Stimulated activated CD4-positive, alpha-beta T cell treated with anti-CD3 and anti-CD28 coated beads, Interleukin-4, amount 100 ng/mL, for 1 hour (primary cell): ENCODE measurements at places on chromosomes 4 and X.

DNA sequence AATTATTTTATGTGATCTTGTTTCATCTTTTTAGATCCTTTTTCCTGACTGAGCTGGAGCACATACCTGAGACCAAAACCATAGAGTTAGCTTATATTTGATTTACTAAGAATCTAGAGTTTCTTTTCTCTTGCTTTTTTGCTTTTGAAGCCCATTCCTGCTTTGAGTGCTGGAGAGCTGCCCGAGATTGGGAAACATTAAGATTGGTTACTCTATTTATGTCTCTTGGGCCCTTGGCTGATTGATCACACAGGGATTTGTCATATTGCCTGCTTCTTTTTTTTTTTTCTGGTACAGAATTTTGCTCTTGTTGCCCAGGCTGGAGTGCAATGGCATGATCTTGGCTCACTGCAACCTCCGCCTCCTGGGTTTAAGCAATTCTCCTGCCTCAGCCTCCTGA is 73.9 kb downstream of the REPS2 start:
- DNase-seq = no peak

- no peak for DNase-seq
These were observed 62.4 kb downstream of the MAOA start for GRCh38 chrX:43718546-43718945.

DNA sequence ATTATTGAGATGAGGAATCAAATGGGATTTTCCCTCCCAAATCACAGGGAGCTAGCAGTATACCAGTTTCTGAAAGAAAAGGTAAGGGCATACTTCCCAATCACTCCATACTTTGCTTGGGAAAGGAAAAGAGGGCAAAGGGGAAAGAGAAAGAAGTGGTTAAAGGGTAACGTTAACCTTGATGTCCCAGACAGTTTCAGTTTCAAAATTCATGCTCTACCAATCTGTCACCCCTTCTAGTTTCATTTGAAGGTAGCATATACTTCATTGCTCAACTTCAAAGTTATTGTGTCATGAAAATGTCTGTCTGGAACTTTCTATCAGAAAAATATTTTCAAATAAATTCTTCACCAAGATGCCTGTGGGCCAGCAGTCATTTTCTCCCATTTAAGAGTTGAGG is 16.0 kb downstream of the TNMD start:
- no peak for DNase-seq

DNA sequence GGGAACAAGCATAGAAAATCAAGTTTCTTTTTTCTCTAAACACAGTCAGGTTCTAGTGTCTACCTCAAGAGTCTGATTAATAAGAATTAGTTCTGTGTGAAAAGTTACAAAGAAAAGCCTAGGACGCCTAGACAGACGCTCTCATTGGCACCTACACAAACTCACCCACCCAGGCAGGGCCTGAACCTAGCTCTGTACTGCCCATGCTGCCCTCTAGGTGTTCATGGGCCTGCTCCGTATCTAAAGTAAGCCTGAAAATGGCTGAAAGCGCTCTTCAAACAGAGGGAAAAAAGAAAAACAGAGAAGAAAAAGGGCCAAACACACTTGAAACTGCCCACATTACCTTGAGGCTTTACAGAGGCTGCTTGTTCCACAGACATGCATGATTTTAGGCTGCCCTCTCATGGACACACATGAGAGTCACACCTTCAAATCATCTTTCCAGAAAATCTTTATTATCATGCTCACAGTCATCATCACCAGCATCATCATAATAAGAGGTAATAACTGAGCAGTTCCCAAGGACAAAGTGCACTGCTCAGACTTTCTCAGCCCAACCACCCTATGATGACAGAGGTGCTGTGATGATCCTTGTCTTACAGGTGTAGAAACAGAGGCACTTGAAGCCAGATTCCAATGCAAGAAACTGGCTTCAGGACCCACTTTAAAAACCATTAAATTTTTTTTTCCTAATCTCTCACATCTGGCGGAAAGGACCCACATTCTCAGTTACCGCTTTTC is 49.6 kb downstream of the MAP7D2 start:
- DNase-seq = no peak

DNA sequence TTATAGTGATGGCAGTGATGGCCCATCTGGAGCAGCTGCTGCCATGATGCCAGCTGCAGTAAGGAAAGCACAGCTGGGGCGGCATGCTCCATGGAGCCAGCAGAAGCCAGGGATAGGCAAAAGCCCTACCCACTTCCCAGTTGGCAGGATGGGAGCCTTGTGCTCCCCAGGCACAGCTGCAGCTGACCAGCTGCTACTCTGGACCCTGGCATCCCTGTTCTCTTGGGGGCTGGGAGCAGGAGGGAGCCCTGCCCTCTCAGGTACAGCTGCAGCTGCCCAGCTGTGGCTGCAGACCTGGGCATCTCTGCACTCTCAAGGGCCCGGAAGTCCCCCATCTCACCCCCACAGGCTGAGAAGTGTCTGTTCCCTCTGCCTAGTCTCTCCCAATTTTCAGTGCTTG is 531.9 kb downstream of the PCDH18 start:
- no peak for DNase-seq

DNA sequence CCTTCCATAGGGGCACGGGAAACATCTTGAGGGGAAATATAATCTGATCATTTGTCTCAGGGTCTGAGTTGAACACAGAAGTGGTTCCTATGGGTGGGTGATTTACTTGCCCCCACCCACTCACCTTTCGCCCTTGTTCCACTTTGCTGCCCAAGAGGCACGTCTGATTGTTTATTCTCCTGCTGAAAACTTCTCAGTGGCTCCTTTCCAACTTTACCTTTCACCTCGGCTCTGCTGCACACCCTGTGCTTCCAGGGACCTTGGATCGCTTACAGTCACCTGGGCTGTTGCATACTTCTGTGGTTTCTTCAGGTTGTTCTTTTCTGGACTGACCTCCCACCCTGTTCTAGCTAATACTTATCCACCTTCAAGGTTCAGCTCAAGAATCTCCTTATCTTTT is 213.4 kb upstream of the JADE1 start:
- DNase-seq = no peak

DNA sequence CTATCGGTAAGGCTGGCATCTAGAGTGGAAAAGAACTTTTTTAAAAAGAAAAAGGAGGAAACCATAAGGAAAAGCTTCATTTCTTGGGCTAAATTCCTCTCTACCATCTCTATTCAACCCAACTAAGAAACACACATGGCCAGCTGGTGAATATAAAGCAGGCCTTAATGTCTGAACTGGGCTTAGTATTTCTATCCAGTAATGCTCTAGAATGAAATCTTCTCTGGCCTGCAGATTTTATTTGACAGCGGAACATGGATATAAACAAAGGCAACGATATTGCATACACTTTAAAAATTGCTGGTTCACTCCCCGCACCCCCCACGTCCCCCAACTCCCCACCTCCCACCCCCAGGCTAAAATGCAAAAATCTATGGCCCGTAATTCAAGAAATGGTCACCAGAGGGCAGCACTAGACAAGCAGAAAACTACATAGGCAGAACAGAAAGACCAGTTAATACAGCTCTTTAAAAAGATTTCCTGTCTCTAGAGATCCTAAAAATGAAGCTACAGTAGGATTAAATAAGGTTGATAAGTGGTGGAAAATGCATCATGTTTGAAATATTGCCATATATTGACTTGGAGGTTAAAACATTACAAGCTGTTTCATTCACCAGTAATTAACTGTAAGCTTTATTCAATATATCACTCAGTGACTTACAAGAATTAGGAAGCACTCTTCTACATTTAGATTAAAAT is 155.2 kb upstream of the GALNT7 start:
- peak; percentile 29 for DNase-seq

DNA sequence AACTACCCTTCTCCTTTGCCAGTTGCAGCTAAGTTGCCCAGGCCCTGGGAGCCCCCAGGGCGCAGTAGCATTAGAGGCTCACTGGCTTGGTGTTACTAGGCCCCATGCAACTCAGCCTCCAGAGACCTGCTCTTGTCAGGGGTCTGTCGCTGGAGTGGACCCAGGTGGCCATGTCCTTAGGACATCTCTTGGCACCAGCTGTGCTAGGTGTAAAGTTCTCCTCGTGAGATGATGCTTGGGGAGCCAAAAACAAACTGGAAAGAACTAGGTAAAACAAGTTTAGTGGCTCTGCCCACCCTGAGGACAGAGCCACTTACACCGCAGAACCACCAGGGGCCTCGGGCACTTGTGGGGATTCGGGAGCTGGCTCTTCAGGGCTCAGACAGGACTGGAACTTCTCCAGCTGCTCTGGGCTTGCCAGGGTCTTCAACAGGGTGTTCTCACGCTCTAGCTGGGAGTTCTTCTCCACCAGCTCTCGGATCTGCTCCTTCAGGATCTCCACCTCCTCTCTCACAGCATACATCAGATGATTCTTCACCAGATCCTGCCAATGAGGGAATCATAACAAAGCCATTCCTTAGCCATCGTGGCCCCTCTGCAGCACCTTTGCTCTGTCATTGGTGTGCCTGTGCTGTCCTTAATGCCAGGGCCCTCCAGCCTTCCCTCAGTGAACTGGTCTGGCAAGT is 61.2 kb downstream of the TSC22D3 start:
- no peak for DNase-seq

DNA sequence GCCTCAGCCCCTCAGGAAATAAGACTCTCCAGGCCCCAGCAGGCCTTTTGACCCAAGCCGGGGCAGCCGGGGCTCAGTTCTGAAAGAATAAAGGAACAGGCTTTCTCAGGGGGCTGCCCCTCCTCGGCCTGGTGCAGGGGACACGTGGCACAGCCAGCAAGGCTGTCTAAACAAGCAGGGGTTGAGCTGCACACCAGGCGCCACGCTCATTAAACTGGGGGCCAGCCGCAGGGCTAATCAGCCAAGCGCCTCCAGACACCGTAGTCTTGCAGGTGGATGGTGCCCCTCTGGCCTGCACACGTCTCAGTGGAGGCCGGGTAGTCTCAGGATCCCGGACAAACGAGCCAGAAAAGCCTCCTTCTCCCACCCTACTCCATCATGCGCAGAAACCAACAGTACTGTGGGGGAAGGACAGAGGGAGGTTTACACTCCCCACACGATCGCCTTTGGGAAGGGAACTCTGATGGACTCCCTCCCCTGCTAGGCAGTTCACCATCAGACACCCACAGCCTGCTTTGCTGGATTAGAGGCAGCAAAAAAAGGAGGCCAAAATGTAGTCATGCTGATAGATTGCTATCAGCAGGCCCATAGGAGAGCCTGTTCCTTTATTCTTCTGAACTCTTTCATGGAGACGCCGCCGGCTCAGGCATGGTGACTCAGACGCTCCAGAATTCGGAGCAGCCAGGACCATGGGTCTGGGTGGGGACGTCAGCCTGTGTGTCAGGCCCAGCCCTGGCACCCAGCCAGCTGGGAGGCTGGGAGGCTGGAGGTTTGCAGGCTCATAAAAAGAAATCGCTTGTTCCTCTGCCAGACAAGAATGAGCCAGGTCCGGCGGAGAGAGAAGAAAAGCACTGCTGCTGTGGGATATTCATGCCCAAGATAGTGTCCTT is 342.4 kb downstream of the BCOR start:
- no peak for DNase-seq

DNA sequence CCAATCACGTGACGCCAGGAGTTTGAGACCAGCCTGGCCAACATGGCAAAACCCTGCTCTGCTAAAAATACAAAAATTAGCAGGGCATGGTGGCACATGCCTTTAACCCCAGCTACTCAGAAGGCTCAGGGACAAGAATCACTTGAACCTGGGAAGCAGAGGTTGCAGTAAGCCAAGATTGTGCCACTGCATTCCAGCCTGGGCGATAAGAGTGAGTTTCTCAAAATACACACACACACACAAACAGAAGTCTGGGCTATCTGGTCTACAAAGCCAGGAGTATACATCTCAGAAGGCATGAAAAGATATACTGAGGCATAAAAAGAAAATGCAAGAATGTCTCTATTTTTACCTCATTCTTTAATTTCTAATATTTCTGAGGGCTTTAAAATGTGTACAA is 11.3 kb downstream of the YTHDC1 start:
- no peak for DNase-seq

DNA sequence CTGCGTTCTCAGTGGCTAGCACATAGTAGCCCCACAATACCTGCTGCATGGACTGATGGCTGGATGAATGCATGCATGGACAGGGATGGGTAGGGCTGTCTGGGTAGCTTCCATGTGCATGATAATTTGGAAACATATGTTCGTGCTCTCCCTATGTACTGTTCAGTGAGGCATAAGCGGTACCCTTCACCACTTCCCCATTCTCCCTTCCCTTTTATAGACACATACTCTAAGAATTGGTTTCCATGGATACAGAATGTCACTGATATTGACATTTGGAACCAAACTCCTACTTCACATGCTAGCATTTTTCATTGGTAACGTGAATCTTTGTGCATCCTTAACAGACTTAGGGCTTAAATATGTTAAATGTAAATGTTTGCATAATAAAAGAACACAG is 20.4 kb downstream of the USP46 start:
- no peak for DNase-seq

DNA sequence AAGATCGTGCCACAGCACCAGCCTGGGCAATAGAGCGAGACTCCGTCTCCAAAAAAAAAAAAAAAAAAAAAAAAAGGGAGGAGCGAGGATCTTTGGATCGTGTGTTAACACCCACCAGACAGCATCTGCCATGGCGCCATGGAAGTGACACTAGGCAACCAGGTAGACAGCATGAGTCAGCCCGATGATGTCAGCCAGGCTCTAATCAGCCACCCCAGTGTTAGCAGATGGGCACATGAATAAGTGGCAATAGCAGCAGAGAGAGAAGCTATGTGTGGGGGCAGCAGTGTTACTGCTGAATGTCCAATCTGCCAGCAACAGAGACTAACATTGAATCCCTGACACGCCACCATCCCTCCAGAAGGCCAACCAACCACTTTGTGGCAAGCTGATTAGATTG is 6.6 kb downstream of the SYN1 start:
- no peak for DNase-seq

DNA sequence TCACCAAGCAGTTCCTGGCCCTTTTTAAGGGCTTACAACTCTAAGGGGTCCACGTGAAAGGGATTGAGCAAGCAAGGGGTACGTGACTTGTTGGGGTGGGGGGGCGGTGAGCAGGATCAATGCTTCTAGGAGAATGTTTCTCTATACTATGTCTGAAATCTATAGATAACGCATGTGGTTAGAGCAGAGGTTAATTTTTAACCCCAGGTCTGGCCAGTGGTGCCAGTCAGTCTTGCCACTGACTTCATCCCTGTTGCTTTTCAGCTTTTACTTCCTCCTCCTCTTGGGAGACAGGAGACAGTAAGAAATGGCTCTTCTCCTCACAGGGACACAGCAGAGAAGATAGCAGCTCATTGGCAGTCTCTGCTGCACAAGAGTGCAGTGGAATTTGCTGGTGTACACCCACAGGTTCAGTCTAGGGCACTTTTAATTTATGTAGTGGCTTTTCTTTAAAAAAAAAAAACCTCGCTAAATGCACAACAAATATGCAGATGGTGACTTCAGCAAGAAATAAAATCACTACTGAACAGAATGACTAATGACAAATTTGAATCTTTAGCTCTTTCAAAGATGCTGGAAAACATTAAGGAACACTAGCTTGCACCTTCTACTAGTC is 190.5 kb downstream of the CCNG2 start:
- no peak for DNase-seq

DNA sequence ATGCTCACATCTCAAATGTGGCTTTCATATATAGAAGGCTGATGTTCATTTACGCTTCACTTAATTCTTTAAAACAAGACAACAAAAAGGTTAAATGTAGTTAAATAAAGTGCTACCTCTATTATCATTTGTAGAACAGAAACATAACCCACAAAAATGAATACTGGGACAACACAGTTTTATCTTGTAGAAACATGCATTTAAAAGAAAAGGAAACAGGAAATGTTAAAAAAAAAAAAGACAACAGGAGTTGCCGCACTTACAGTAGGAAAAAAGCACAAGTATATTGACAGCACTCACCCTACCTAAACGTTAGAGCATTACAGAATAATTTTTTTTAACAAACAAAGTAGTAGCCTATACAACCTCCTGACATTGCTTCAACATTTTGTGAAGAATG is 4.8 kb downstream of the THOC2 start:
- DNase-seq = no peak

GRCh38 chr4:99658666-99659065 is 1.0 kb upstream of the C4orf54 start:
- DNase-seq = no peak
